ENCODE measurements at places on chromosomes 2 and 18.

GRCh38 chr2:167157523-167157922 lies 269.2 kb downstream of the XIRP2 start:
- DNase-seq, result no peak

DNA sequence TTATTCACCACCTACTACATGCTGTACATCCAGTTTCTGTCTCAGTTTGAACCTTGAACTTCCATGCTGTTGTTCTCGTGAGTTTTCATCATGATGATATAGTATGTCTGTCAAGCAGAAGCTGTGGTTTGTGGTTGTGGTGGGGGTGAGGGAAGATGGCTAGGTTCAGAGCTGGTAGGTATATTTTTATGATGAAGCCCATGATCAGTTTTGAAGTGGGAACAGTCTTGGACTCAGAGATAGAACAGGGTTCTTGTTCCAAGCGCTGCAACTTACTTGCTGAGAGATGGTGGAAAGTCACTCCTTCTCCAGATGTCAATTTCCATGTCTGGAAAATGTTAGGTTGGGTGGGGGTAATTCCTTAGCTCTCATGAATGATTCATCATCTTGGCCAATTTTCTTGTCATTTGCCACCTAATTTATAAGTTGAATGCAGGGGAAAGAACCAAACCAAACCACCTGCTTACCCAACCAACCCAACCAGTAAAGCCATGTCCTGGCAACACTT lies 21.6 kb downstream of the PMAIP1 start:
- DNase-seq, result no peak

- no peak for DNase-seq
Observed at GRCh38 chr2:133721118-133721517, 152.9 kb upstream of the NCKAP5 start.

- DNase-seq, result no peak
Observed at GRCh38 chr2:67839242-67839641, 223.6 kb downstream of the C1D start.

DNA sequence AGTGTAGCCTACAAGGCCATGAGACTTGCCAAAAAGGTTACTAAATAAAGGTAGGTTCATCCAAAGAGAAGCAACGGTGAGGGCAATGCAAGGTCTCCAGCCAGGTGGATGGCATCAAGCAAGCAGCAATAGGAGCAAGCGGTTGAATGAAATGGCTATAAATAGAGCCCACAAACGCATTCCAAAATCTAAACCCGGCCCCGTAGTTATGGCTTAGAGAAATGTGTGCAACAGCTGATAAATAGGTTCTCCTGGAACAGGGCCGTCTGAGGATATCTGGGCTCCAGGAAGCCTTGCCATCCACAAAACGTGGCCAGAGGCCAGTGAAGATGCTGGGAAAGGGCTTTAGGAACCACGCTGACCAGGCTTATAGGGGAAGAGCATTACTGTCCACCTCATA lies 146.1 kb upstream of the PID1 start:
- no peak for DNase-seq

Measured in kidney tubule cell (primary cell).